ENCODE measurements at places on chromosomes 1 and 21.

DNA sequence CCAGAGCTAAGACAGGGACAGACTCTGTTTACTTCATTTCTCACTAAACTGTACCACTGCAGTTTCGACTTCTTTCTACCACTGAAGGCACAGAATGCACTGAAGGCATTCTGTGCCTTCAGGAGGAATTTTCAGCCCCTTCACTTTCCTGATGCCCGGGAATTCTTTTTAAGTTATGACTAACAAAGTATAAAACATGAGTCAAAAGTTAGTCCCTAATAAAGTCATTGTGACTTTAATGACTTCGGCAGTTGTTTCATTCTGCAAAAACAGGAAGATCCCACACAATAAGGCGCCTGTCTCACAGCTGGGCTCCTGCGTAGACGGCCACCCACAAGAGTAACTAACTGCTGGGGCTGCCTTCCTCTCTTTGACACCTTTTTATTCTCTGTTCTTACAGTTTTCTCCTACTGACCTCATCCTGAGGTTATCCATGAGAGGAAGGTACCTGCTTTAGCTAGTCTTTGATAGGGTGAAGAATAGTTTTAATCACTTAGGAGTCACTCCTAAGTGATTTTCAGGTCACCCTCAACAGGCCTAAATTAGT lies 183.9 kb upstream of the SGIP1 start:
- no peak for DNase-seq

GRCh38 chr1:221141096-221141495 lies 261.9 kb downstream of the HLX start:
- DNase-seq: no peak

DNA sequence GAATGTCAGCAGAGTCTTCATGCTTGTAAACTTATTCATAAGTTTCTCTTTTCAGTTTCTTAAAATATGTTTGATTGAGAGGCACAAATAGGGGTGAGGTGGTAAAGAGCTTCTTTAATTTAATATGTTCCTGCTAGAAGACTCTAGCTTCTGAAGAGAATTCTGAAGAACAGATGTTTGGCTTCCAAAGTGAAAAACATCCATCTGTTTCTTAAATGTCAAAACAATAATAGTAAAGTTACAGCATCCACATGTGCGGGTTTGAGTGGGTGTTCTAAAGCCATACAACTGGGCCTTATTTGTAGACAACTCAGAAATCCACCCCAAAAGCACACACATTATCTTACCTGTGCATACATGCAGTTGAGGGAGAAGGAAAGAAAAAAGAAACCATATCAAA lies 144.0 kb upstream of the ADGRL4 start:
- no peak for DNase-seq

GRCh38 chr1:59043796-59044195 lies 253.1 kb upstream of the FGGY start:
- DNase-seq: no peak

DNA sequence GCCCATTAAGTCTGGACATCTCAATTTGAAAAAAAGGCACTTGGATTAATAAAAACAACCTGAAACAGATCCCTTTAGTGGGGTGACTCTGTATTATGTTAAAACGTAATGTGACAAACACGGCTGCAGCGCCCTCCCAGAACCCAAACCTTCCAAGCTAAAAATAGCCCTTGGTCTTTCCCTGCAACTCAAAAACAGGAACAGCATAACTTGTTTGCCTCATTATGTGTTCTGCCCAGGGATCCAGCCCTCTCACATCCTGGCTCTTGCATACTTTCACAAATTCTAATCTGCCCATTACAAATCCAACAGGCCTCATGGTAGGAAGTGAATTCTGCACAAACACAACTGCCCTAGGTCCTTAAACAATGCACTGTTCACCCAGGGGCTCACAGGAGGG lies 94.7 kb upstream of the GADD45A start:
- DNase-seq: no peak

DNA sequence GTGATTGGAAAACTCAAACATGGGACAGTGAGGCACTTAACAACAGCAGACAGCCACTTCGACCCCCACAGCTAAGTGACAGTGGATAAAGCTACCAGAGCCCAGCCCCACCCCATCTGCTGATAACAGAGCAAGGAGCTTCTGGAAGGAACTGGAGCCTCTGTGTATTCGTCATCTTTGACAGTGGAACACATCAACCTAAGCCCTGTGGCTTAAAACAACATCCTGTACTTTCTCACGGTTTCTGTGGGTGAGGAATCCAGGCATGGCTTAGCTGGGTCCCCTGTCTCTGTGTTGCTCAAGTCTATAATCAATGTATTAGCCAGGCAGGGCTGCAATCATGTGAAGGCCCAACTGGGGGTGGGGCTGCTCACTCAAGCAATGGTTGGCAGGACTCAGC lies 18.4 kb upstream of the SIPA1L2 start:
- no peak for DNase-seq

- no peak for DNase-seq
Measured at GRCh38 chr1:182586380-182586779, 2.7 kb downstream of the RNASEL start.

DNA sequence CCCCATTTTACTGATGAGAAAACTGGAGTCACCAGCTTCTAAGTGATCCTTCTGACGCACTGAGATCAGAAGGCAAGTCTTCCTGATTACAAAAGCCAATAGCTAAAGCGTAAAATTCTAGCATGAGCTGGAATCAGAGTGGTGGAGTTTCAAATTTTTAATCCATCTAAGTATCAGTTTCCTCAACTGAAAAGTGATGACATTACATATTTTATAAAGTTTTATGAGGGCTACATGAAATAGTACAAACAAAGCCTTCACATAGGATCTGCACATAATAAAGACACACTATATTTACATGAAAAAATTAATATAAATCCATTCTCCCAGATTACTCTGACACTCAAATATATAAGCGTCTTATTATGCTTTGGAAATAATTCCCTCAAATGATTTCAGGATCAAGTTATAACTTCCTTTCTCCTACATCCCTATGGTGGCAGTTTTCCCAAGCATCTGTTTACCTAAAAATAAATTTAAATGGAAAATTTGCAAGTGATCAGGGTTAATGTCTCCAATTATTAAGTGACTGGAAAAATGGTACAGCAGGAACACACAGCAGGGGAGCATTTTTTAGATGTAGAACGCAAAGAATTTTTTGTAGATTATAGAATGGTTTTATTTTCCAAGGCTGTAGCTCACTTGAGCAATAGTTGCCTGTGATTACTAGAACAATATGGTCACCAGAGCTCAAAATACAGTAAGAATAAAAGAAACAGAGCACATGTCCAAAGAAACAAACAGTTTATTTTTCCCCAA lies 490.4 kb upstream of the C1orf87 start:
- DNase-seq: no peak

DNA sequence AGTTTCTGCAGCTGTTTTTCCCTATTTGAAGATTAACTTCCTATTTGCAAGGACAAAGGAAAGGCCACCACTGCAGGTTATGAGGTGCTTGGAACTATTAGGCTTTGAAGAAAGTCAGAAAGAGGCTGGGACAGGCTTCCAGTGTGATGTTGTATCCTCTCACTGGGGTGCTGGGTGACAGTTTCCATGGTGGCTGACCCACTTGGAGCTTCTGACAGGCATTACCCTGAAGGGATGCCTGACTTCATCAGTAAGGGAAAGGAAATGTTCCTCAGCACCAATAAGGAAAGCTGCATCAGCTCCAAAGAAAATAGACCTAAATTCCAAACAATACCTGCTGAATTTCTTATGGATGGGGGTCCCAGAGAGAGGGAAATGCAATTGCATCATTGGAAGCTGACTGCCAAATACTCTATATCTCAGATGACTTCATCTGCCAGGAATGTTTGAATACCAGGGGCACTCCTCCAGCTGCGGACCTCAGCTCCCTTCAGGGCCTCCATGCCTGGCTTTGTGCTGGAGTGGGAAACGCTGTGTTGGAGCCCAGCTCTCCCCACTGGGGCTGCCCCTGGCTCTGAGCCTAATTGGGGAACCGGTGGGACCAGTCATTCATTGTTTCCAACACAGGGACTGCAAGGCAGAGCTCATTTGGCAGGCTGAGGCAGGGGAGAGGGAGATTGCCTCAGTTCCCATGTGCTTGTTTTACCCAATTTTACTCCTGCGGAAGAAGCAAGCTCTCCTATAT lies 76.6 kb downstream of the RGL1 start:
- DNase-seq: no peak

GRCh38 chr1:205700865-205701401 lies 20.6 kb upstream of the SLC45A3 start:
- DNase-seq: no peak
